RKO (cell line): ENCODE measurements at places on chromosomes 11 and 22.

GRCh38 chr22:30640839-30641430 lies 5.4 kb downstream of the SLC35E4 start:
- no peak for DNase-seq

DNA sequence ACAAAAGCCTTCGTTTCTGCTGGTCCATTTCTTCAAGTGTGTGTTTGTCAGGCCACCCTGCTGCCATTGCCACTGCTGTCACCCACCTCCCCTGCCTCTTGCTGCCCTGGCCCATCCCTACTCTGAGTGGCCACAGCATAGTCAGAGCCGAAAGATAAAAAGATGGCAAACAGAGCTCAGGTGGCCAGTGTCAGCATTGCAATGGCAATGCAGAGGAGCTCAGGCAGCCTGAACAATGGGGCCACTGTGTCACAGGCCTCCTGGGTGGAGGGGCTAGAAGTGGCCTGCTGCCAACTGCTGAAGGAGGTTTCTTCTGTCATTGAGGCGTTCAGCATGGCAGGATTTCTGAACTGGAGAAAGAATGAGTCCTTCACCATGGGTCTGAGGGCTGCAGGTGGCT lies 137.1 kb downstream of the CSNK2A3 start:
- DNase-seq, result no peak

- DNase-seq, result no peak
Observed at GRCh38 chr11:26704249-26704648, 17.6 kb downstream of the SLC5A12 start.

DNA sequence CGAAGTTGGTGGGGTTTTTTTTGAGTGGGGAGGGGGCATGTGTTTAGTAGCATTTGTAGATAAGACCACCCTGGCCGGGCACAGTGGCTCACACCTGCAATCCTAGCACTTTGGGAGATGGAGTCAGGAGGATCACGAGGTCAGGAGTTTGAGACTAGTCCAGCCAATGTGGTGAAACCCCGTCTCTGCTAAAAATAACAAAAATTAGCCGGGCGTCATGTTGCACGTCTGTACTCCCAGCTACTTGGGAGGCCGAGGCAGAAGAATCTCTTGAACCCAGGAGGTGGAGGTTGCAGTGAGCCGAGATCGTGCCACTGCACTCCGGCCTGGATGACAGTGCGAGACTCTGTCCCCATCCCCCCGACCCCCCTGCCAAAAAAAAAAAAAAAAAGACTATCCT lies 34.6 kb downstream of the CECR2 start:
- DNase-seq, result no peak

DNA sequence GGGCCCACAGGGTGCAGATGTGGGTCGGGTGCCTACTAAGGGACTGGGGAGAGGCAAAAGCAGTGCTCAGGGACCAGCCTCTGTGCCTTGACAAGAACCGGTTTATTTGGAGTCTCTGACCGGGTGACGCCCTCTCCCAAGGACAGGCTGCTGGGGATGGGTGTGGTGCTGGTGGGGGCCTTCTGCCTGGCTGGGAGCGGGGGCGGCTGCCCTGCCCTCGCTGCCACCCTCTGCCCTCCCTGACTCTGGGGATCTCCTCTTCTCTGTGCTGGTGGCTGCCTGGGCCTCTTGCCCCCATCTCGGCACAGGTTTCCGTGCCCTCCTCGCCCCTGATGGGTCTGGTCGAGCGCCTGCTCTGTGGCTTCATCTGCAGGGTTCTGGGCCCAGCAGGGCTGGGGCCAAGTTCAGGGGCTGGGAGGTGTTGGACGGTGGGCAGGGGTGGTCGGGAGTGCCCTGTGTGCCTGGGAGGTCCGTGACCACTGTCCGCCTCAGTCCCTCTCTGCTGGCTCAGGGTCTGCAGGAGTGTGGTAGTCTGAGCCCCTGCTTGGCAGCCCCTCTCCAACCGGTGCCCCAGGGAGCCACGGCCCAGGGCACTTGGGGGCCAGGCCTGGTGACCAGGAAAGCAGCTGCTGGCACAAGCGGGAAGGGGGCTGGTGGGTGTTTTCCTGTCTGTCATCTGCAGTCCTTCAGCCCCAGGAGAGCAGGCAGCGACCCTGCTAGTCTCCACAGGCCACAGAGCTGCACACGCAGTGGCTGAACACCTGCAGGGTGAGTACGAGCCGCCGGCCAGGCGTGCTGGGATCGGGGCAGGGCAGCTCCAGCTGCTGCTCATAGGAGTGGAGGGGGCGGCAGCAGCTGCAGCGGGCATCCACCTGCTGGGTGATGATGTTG lies 23.5 kb downstream of the MUC6 start:
- no peak for DNase-seq
